ENCODE measurements at places on chromosomes 6 and 20.
A peak's percentile ranks its signal among the peaks of the same experiment; 100 is the strongest.

DNA sequence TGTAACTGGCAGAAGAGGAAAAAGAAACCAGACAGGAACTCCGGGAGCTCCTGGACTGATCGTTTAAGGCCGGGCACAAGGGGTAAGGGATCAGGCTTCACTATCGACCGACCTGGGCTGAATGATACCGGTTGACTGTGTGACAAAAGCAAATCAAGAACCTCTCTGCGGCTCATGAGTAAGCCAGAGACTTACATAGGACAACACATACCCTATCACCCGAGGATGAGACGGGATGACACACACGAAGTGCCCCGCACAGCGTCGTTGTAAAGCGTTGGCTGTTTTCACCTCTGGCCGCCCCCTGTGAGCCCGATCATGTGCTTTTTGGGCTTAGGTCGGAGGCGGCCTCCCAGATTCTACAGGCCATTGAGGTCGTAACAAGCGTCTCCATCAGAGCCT is 695 bp upstream of the TGIF2 start:
- peak; percentile 49 for DNase-seq

GRCh38 chr20:43458422-43458924 is 777 bp downstream of the SRSF6 start:
- DNase-seq: no peak

DNA sequence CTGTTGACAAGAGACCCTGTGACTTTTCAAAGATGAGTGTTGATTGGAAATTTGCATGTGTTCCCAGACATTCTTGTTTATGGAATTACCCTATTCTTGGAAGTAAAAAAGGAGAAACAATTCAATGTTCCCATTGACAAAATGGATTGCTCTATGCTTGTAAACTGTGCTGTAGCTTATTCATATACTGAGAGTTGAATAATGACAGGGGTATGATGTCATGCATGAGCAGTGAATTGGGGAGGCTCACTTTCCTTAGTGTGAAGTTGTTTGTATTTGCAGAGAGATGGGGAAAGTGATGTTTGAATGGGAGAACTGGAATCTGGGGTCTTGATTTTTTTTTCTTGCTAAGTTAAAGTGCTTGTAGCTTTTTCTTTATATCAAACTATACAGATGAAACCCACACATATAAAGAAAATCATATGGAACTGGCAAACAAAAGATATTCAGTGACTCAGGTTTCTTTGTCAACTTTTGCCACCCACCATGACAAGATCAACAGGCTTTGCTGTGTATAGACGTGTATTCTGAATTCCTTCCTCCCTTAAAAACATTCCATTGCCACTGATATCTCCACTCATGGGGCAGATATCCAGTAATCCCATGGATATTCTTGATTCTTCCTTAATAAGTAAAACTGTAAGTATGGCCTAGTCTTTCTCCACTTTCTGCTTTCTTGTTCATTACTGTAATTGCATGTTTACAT is 97.8 kb upstream of the JAG1 start:
- DNase-seq: no peak

GRCh38 chr6:138503881-138504680 is 4.8 kb upstream of the NHSL1 start:
- no peak for DNase-seq

GRCh38 chr6:142893088-142893487 is 51.9 kb downstream of the HIVEP2 start:
- DNase-seq: no peak

GRCh38 chr20:62632575-62633090 is 9.7 kb upstream of the SLCO4A1 start:
- DNase-seq: no peak

DNA sequence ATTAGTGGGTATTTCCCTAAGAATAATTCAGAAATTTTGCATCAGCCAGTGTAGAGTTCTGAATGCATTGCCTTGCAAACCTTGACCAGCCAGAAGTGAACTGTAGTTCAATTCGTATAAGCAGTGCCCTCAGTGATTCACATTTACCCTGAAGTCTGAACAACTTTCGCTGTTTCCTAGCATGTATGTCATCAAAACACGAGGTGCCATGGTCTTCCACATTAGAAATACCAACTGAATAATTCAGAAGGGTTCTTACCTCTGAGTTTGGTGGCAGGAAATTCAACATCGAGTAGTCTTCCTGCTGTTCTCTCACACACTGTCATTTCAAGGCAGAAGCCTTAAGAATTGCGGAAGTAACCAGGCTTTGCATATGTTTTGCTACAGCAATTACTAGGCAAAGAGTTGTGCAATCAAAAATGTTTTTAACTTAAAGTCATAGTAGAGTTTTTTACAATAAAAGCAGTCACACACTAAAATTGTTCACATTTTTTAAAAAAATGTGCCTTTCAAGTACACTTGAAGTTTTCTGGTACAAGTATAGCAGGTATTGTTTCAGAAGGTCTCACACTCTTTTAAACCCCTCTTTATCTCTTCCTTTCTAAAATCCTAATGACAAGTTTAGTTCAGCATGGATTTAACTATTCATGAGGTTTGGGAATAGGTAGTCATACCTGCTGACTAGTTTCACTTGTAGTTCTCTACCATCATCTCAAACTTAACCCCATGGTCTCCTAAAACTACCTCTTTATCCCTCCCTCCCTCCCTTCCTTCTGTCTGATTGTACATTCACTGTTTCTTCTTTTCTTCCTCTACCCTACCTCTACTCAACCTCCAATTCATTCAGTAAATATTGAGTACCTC is 118.3 kb downstream of the STXBP5 start:
- no peak for DNase-seq

- peak; percentile 39 for DNase-seq
Measured at GRCh38 chr20:35226884-35227681, 593 bp downstream of the MMP24 start.

GRCh38 chr6:109393886-109394281 is 11.6 kb upstream of the CD164 start:
- DNase-seq: no peak

GRCh38 chr6:56021943-56022342 is 146.6 kb upstream of the BMP5 start:
- DNase-seq: no peak

DNA sequence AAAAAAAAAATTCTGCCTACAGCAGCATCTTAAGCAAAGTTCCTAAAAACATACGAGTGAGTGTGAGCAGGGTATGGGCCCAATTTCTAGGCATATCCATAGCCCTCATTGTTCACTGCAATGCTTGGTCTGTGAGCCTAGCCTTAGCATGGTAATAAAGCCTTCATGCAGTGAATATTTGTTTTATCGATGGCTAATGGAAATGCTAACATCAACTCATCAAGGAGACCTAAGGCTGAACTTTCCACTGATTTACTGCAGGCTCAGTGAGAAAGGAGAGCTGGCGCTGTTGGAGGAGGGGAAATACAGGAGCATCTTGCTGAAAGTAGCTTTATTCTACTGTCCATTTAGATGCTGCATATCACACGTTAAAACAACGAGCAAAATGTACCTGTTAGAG is 139.6 kb upstream of the DTNBP1 start:
- DNase-seq: no peak

DNA sequence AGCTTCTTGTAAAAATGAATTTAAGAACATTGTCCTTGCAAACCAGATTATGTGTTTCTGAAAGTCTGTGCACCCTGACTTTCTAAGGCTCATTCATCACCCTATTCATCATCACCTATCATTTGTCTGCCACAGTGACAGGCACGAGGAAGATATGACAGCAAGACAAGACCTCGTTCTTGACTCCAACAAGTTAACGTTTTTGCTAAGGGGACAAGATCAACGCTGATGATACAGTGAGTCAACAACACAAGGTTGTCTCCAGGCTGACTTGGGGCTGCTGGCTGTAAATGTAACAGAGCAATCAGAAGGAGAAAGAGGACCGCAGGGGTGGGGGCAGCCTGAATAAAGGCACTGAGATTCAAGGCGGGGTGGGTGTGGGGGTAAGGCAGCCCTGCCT is 94.2 kb downstream of the FOXC1 start:
- DNase-seq: no peak

DNA sequence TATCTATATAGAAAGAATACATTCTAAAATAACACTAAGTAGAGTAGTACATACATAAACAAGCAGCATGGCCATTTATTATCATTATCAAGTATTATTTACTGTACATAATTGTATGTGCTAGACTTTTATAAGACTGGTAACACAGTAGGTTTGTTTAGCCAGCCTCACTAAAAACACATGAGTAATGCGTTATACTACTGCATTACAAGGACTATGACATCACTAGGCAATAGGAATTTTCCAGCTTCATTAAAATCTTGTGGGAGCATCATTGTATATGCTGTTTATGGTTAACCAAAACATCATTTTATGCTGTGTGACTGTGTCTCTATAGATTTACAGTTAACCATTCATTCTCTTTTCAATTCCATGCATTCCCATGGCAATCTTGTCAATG is 131.7 kb upstream of the HDGFL1 start:
- DNase-seq: no peak

- DNase-seq: no peak
Measured at GRCh38 chr6:142013287-142013686, 119.4 kb upstream of the GJE1 start.

- no peak for DNase-seq
Measured at GRCh38 chr6:43878127-43878634, 108.2 kb downstream of the VEGFA start.

GRCh38 chr6:16783509-16783908 is 22.2 kb upstream of the ATXN1 start:
- DNase-seq: no peak

DNA sequence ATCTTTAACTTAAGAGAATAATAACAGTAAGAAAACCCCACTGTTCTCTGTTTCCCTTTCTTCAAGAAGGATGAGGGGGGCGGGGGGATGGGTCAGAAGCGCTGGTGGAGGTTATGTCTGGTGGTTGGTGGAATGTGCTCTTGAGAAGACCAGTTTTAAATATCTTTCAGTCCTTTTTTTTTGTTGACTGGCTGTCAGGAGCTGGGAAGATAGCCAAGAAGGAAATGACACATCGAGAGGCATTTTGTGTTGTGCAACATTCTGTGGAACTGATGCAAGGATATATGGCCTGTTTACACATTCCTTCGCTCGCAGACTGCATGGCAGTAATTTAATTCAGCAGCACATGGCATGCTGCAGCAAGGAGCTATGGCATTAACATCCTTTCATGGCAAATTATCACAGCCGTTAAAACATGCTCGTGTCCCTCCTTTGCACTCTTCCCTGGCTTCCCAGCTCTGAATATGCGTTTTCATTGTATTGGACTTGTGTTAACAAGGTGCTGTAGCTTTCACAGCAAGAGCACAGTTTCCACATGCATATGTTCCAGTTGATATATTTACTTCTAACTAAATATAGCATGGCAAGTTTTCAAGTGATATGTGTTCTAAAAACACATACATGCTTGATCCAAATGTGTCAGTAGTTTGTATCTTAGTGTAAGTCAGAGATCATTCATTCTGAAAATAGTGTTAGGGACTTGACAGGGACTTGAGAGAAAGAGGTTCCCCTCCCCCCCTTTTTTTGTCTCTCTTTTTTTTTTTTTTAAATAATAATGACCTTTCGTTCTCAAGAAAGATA is 68.2 kb upstream of the SUPT3H start:
- no peak for DNase-seq

DNA sequence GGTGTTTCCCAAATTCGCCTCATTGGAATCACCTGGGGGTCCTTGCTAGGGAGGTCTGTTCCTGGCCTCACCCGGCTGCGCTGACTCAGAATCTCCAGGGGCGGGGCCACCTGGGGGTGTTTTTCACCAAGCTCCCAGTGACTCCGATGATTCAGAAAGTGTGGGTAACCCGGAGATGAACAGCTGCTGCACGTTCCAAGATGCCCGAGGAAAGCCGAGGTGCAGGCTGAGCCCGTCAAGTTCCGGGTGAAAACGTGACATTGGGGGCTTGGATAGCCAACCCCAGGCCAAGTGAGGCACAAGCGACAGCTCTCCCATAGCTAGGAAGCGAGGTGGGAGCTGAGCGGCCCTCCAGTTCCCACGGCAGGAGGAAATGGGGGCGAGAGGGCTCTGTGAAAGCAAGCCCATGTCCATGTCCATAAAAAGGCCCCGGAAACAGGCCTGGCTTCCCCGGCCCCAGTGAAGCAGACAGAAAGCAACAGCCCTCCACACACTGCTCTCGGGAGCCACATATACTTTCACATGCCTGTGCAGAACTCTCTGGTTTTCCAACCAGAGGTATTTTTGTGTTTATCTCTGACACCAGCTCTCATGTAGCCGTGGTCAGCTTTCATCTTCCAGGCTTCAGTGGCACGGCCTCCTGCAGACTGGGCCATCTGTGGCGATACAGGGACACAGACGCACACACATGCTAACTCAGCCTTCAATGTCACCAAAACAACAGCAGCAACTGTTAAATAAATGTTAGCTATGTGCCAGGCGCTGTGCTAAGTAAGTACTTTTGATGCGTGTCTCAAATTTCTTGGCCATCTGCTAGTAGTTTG is 90.7 kb upstream of the CCDC28A start:
- no peak for DNase-seq

DNA sequence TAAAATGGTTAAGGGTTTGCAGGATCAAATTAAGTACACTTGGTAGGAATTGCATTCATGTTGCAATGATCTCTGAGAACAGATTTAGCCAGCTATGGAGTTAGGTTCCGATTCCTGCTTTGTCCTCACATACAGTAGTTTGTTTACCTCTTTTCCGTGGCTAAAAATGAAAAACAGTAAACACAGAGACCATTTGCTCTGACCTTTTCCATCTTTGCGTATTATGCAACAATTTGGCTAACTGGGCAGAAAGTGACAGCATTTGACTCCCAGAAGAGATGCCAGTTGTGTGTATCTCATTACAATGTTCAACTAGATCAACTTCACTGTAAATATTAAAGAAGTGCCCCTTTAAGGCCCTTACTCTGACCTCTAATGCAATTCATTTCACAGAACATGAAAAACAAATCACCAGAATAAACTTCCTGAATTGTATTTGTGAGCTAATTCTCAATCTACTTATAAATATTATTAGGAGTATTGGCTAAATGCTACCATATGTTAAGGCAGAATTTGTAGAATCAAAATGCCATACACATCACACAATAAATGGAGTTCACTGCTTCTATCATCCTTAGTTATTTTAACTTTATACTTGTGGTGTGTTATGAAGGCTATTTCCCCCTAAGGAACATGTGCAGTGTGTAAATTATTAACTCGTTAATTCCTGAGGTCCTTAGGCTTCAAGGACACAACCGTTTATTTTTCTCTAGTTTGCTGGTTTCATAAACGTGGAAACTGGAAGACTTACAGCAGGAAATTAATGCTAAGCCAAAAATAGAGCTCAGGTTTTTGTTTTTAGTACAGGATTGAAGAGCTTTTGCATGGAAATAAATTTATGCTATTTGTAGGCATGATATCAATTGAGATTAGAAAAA is 380.7 kb upstream of the CITED2 start:
- DNase-seq: no peak

- DNase-seq: no peak
Measured at GRCh38 chr20:47998736-47999135, 213.5 kb upstream of the SULF2 start.

GRCh38 chr6:10640412-10640811 is 54.0 kb downstream of the C6orf52 start:
- DNase-seq: no peak
